ENCODE measurements at places on chromosomes 7 and 10.

DNA sequence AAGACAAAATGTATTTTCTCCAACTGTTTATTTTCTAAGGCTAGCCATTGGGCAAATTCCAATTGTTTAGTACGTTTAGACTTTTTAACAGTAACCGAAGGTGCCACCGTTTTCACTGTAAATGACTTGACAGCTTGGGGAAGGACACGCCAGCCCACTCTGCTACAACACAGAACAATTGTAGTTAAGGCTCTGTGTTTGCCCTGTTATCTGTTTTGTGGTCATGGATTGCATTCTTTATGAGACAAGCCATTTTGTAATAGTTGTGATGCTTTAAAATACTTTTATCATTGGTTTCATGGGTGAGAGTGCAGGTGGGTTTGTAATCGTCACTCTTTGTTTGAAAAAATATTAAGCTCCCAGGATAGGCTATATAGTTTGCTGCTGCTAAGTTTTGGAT is 6.6 kb upstream of the PITRM1 start:
- DNase-seq: no peak

GRCh38 chr10:133277993-133278576 is 1.4 kb upstream of the ADAM8 start:
- peak; percentile 53 for DNase-seq

- DNase-seq: no peak
Measured at GRCh38 chr7:47546733-47547494, 35.0 kb downstream of the TNS3 start.

DNA sequence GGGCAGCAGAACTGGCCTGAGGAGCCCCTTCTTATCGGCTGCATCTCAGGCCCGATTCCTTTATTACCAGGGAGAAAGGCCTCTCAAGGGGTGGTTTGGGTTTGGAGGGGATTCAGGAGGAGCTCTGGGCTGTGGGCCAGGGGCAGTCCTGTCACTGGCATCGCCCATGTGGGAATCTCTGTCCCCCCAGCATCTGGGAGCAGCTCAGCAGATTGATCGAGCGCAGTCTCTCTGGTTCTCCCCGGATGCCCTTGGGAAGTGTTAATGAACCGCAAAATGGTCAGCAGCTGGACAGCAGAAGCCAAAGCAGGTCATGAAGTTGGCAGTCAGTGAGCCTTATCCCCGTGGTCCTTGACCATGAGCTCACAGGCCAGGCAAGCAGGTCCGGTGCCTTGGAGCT is 104.4 kb upstream of the ANLN start:
- DNase-seq: no peak

GRCh38 chr10:128091636-128092210 is 34.5 kb downstream of the MKI67 start:
- no peak for DNase-seq

GRCh38 chr7:29444267-29444666 is 119.4 kb upstream of the PRR15 start:
- DNase-seq: no peak

- no peak for DNase-seq
Measured at GRCh38 chr7:44077061-44077460, 5.3 kb downstream of the POLM start.

DNA sequence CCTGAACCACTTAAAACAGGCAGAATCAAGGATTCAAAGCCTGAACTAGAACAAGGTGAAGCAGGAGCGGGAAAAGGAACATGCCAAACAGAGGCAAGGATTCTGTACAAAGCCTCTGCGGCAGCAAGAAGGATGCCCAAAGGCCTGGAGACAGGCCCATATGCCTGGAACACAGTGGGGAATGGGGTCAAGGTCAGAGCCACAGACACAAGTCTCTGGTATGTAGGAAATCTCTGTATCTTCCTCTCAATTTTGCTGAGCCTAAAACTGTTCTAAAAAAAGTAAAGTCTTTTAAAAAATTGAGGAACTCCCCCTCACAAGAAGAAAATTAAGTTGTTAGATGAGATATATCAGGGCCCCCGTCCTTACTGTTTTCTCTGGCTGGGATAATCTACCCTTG is 175.9 kb upstream of the GHITM start:
- DNase-seq: no peak

DNA sequence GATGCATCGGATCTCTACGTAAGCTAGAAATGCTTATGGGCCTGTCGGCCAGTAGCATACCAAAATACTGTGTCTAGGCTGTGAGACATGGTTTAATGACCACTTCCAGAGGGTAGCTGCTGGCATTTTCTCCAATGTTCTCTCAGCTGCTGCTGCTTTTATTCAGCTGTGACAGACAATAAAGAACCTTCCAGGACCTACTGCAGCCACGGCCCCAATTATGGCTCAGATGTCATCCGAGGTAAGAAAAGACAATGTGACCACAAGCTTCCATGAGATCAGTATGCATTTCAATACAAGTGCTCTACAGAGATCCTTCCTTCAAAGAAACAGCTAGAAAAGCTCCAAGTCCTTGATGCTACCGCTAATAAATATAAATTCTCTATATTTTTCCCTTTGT is 256.2 kb downstream of the SDHAF3 start:
- no peak for DNase-seq

DNA sequence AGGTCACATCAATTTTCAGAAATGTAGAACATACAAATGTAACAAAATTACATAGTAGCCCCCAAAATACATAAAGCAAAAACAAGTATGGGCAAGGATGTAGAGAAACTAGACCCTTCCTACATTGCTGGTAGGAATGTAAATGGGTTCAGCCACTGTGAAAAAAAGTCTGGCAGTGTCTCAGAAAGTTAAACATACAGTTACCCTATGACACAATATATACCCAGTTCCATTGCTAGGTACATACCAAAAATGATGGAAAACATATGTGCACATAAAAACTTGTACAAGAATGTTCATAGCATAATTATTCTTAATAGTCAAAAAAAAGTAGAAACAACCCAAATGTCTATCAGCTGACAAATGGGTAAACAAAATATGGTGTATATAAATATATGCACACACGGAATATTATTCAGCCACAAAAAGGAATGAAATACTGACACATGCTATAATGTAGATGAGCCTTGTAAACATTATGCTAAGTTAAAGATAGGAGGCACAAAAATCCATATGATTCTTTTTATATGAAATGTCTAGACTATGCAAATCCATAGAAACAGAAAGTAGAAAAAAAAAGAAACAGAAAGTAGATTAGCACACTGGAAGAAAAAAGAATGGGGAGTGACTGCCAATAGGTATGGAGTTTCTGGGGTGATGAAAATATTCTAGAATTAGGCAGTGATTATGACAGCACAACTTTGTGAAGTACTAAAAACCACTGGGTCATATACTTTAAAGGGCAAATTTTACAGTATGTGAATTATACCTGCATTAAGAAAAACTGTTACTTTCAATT is 13.5 kb downstream of the HERPUD2 start:
- no peak for DNase-seq

- DNase-seq: no peak
Measured at GRCh38 chr7:75945297-75946168, 30.6 kb downstream of the POR start.

DNA sequence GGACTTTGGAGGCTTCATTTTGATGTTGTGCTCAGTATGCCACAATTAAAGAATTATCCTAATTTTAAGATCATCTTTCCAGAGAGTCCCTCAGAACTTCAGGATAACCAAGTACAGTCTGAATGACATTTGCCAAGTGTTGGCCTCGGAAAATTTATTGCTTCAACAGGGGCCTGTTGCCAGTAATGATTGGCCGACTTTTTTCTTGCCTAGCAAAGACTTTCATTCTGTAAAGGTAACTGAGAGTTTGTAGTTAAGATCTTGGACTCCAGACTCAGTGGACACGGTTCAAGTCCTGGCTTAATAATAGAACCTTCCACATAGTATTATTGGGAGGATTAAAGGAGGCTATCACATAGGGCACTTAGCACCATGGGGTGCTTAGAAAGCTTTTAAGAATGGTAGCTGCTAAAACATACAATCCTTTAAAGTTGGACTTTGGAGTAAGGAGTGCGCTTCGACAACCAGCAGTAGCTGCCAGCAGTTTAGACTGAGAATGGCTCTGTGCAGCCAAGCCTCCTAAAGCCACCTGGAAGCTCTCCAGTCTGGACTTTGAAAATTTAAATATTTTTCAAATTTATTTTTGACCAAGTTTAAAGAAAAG is 90.0 kb downstream of the PLCE1 start:
- no peak for DNase-seq

DNA sequence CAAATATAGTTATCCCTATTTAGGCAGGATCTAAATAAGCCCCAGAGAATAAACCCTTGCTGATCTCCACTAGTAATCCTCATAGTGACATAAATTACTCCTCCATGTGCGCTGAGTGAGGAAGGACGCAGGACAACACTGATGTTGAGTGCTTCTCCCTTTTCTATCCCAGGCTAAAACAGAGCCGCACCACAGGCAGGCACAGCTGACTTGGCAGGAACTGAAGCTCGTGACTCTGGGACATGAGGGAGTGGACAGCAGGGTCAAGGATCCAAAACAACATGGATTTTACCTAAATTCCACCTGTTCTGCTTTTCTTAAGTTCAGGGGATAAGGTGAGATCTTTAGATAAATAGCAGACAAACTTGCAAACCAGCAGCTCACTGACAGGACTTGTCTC is 46.0 kb downstream of the VOPP1 start:
- DNase-seq: no peak

GRCh38 chr10:96448021-96448457 is 65.7 kb downstream of the TLL2 start:
- no peak for DNase-seq

DNA sequence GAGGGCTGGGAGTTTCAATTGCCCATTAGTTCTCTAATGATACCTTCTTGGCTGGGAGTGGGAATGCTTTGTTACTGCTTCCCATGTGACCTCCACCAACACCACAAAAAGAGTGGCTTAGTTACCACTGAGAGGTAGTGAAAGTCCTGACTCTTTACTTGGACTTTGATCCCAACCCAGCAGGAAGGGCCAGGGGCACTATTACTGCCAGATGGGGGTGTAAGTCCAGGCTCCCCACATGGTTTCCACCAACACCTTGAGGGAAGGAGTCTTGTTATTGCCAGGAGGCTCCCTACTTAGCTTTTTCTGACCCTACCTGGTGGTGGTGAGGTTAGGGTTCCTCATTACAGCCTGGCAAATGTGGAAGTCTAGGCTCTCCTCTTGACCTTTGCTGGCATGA is 11.4 kb downstream of the GGCT start:
- no peak for DNase-seq

GRCh38 chr10:30639946-30640786 is 10.6 kb upstream of the LYZL2 start:
- no peak for DNase-seq

DNA sequence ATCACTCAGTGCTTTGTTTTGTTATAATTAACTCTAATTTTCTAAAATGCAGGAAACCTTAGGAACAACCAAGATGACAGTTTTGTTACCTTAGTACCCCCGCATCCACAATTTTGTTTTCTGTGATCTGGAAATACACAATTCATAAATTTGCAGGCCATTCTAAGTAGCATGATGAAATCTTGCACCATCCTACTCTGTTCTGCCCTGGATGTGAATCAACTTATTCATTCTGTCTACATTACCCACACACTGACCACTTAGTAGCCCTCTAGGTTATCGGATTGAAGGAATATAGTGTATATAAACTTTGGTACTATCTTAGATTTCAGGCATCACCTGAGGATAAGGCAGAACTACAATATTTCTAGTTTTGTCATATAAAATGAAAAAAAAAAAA is 155.9 kb downstream of the CTTNBP2 start:
- no peak for DNase-seq

- DNase-seq: no peak
Measured at GRCh38 chr10:13627459-13628310, 40.9 kb downstream of the PRPF18 start.

- no peak for DNase-seq
Measured at GRCh38 chr7:44733708-44734481, 14.8 kb upstream of the ZMIZ2 start.

- DNase-seq: peak; percentile 40
Measured at GRCh38 chr7:158828133-158829020, 932 bp downstream of the ESYT2 start.

DNA sequence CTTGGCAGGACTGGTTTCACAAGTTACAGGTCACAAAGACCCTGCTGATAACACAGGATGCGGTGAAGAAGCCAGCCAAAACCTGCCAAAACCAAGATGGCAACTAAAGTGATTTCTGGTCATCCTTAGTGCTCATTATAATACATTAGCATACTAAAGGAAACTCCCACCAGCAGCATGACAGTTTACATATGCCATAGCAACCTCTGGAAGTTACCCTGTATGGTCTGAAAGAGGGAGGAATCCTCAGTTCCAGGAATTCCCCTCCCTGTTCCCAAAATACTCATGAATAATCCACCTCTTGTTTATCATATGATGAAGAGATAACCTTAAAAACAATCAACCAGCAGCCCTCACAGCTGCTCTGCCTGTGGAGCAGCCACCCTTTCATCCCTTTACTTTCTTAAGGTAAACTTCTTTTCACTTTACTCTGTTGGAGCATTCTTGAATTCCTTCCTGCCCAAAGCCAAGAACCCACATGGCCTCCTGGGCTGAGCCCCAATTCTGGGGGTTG is 21.9 kb downstream of the DPY19L1 start:
- no peak for DNase-seq

DNA sequence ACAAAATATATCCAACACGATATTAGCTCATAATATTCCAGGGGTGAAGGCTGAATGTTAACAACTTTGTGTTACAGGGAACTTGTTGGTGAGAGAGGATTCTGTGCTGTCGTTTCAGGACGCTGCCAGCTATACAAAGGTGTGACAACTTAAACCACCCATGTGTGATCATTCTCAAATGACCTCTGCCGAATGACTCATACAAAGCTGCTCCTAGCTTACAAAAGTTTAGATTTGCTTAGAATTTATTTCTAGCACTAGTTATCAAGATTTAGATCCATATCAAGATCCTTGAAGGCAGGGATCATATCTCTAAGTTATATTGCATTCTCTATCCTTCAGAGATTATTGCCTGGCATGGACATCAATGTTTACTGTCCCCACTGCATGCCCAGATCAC is 65.3 kb downstream of the COBL start:
- no peak for DNase-seq

DNA sequence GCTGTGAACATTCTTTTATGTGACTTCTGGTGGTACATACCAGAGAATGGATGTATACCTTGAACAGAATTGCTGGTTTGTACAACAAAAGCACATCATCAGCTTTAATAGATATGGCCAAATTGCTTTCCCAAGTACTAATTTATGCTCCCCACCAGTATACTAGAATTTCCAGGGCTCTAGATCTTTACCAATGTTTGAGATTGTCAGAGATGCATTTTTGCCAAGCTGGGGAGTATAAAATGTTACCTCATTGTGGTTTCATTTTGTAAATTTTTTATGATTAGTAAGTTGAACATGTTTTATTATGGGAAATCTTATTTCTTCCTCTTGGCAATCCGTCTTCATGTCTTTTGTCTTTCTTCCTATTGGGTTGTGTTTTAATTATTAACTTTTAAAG is 179.9 kb upstream of the TMEM106B start:
- DNase-seq: no peak

Data from upper lobe of left lung (tissue), 6 donors.